ENCODE measurements at places on chromosomes 7 and 10. TPM values are rescaled to one million over a fixed set of nuclear protein-coding genes. Genes with fewer than 3 reads are reported as not detected.

GRCh38 chr10:42593284-42593683 lies 45.1 kb downstream of the ZNF33B start:
- DNase-seq, result no peak

DNA sequence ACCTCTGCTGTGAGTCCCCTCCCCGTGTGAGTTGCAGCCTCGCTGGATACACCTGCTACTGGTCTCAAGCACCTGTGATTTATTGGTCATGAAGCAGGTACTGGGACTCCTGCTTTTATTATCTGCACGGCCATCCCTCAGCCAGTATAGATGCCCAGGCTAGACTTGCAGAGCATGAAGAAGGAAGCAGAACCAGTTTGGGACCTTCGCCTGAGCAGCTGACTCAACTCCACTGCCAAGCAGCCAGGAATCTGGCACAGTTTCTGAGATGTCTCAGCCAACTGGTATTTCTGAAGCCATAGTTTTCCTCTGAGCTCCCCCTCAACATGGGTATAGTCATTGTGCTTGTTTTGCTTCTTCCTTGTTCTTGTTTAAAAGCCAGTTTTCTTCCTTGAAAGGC lies 28.0 kb upstream of the SLC39A12 start:
- DNase-seq, result peak; percentile 11

- DNase-seq, result no peak
These were observed 567.3 kb downstream of the AUTS2 start for GRCh38 chr7:70165477-70166170.

DNA sequence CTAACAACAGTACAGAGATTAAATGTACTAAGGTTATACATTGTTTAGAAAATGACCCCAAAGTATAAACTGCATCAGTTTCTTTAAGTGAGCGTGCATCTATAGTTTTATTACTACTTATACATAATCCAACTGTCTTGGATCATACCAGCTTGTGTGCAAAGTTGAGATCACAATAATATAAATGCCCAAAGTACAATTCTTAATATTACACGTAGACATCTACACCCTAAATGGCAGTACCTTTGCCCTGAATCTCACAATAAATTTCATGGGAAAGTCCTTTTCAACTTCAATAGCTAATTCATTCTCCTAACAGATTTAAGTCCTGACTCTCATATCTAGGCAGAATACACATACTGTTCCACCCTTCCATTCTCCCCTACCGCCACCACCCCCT lies 11.8 kb downstream of the SCIN start:
- no peak for DNase-seq

DNA sequence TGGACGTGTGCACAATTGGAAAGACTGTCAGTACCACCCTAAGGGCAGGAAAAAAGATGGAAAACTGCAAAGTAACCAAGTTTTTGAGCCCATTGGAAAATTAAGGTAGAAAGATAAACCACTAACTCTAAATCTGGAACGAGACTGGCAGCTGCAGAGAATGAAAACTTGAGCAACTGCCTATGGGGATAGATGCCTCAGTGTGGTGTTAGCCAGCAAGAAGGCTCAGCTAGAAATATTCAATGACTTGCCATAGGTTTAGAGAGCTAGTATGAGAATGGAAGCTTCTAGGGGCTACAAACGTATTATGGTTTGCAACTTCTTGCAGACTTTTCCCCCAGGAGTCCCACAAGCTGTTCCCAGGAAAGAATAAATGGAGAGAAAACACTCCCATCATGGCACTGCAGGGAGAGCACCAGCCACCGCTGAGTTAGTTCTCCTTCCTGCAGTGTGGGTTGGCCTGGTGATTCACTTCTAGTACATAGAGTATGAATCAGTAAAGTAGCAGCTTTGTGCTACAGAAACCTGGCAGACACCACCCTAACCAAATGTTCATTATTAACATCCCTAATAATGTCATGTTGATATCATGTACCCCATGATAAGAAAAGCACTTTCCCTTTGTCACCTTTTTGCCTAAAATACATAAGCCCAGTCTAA lies 372.4 kb upstream of the VWC2 start:
- DNase-seq, result no peak

MYH16 gene
- not detected for total RNA-seq

All from fibroblast of villous mesenchyme (primary cell).